ENCODE measurements at places on chromosomes 5 and 9.
A peak's percentile ranks its signal among the peaks of the same experiment; 100 is the strongest.

GRCh38 chr9:38363589-38363925 lies 28.9 kb upstream of the ALDH1B1 start:
- no peak for DNase-seq

DNA sequence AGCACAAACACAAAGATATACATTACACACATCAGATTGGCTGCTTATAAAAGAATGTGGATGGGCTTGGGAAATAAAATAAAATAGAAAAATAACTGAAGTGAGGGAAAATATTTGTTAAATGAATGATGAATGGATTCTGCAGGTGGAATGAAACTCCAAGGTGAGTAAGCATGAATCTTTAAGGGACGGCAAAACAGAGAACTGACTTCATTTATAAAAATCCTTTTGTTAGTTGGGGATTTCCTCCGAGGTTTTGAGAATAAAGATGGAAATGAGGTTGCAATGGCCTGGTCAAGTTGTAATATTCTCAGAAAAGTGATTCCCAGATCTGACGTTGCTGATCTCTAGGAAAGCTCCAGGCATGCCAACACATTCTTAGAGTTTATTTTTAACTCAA lies 20.9 kb upstream of the SEMA6A start:
- DNase-seq, result no peak

- DNase-seq, result no peak
Observed at GRCh38 chr9:113173341-113173740, 22.5 kb downstream of the SLC31A2 start.

DNA sequence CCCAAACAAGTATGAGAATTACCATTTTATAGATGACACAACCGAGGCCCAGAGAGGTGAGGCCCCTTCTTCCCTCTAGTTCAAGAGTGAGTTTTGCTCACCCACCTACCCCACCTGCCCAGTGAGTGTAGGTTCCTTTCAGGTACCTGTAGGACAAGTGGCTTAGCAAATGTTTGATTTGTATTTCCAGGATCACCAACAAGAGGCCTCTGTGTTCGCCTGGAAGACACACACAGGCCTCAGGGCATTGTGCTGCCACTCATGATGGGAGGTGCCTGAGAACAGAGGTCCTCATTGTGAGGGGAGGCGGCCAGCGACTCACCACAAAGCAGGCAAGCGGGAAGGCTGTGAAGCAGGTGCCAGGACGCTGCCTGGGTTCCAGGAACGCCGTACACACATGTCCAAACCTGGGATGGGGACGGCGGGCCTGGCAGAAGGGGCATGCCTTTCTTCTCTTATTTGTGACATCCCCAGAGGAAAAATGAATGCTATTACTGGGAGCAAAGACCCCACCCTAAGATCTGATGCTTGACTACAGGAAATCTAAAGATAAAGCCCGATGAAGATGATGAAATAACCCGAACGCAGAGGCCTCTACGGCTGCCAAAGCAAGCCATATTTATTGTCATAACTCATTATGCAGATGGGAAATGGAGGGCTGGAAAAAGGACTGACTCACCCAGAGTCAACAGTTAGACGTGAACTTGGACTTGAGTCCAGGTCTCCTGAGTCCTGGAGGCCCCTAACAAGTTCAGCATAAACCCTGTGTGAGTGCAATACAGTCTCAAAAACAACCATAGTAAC lies 60.2 kb upstream of the SLC25A51 start:
- DNase-seq, result peak; percentile 87

- no peak for DNase-seq
Observed at GRCh38 chr9:137666955-137667670, 48.3 kb downstream of the EHMT1 start.

DNA sequence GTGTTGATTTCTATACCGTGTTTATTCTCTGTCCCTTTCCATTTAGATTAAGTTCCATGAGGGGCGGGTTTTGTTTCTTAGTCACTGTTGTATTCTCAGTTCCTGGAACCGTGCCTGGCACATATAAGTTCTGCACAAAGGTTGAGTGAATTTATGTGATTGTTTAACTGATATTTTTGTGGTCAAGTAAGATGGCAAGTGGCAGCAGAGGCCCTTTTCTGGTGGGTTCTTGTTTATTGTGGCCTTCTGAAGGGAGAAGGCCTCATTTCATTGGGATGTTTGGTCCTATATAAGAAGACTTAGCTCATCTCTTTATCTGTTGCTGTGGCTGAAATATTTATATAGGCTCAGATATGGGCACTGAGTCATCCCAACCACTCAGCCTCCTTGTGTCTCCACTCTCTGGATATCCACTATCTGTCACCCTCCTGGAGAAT lies 262.5 kb downstream of the PSAT1 start:
- peak; percentile 17 for DNase-seq

DNA sequence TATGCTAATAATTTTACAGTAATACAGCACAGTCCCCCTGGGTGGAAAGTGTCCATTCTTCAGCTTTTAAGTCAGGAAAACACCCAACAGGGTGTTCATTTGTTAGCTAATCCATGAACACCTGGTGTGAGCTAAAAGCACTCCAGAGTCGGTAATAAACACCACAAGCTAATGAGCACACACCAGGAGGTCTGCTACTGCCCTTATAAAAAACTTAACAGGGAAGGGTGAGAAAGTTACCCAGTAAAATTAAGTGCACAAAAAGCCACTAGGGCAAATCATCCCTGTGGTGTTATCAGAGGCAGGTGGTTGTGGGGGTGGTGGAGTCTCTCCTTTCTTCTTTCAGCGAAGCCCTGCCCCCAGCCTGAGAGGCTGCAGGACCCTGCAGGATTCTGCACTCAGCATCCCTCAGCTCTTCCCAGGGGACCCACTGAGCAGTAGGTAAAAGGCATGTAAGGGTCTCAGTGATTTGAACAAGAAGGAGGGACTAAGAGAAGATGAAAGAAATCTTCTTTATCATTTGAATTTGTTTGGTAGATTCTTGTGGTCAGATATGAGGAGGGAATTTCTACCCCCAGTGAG lies 14.4 kb downstream of the GDNF start:
- no peak for DNase-seq

- peak; percentile 96 for DNase-seq
Observed at GRCh38 chr5:124649491-124650146, 96.8 kb downstream of the ZNF608 start.

DNA sequence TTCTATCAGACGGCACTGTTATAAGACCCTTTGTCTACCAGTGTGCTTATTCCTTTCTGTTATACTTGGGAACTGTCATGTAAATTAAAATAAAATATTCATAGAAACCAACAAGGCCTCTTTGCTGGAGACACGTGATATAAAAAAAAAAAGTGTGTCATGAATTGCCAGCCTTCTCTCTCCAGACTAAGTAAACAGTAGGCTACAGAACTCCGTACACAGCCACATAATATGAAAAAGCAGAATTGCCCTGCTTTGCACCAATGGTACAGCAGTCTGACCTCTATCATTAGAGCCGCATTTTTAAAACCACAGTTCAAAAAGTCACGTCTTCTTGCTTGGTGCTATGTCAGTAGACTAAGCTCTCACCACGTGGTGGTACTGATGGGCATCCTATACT lies 231.3 kb downstream of the SEMA5A start:
- DNase-seq, result no peak

DNA sequence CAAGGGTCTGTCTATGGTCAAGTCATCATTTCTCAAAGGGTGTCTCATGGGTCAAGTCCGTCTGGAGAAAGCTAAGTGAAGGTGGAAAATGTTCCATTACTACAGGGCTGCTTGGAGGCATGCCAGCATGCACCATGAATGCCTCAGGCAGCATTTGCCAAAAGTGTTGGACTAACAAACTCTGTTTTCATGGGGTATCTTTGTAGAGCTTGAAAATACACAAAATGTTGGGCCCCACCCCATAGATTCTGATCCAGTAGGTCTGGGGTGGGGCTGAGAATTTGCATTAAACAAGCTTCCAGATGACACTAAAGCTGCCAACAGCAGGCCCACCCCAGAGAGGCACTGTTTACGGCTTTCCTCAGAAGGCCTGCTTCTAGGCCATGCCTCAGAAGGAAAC lies 75.0 kb upstream of the FRRS1L start:
- DNase-seq, result no peak

DNA sequence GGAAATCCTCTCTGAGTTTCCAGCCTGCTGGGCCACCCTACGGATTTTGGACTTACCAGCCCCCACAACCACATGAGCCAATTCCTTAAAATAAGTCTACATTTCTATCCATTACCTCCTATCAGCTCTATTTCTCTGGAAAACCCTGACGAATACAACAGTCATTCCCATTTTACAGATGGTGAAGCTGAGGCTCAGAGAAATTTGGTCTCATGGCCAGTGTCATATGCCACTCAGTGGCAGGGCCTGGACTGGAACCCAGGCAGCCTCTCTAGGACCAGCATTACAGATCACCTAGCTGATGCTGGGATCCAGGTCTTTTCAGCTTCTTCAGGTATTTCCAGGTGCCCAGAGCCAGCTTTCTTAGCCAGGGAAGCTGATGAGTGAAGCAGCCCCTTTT lies 45.0 kb upstream of the SH3PXD2B start:
- no peak for DNase-seq

DNA sequence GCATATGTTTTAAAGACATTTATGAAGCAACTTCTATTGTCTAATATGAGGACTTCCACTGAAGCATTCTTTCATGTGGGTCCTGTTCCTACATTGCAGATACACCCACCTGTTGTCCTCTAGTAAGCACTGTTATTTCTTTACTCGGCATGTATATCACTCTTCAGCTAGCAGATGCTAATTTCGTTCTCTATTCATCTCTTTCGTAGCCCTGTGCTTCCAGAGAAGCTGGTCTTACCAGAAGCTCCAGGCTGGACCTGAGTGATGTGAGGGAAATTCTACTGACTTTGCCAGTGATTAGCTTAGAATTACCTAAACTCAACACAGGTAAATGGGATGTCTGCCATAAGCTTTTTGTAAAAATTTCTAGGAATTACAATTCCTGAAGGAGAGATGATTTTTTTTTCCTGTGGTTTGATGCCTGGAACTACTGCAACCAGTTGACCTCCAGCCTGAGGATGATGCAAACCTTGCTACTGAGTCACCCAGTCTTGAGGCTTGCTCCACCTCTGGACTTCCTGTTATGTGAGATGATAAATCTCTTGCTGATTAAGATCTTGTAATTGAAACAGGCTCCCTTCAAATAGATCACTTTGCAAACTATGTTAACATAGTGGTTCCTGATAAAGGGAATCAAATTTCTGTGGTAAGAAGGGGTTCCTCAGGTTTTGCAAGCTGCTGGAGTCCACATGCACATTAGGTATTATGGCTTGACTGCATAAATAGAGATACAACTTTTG lies 52.2 kb upstream of the SPINK5 start:
- peak; percentile 90 for DNase-seq

DNA sequence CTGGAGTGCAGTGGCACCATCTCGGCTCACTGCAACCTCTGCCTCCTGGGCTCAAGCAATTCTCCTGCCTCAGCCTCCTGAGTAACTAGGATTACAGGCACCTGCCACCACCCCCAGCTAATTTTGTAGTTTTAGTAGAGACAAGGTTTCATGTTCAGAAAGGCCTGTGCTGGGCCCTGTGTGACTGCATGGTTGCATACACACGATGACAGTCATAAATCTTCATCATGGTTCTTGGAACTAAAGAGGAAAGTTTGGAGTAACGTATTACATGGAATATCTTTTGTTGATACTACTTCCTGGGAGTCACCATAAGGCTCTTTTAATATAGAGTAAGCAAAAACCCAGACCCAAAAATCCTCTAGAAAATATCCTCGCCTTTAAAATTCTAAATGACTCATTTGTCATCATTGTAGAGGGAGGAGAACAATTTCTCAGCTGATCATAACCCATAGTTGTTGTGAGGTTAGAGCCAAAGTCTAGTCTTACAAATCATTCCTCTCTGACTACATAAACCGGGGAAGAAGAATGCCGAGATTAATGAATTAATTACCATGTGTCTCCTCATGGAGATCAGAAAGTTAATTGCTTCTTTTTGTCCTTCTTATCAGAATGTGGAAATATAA lies 47.0 kb downstream of the KLF9 start:
- DNase-seq, result no peak

DNA sequence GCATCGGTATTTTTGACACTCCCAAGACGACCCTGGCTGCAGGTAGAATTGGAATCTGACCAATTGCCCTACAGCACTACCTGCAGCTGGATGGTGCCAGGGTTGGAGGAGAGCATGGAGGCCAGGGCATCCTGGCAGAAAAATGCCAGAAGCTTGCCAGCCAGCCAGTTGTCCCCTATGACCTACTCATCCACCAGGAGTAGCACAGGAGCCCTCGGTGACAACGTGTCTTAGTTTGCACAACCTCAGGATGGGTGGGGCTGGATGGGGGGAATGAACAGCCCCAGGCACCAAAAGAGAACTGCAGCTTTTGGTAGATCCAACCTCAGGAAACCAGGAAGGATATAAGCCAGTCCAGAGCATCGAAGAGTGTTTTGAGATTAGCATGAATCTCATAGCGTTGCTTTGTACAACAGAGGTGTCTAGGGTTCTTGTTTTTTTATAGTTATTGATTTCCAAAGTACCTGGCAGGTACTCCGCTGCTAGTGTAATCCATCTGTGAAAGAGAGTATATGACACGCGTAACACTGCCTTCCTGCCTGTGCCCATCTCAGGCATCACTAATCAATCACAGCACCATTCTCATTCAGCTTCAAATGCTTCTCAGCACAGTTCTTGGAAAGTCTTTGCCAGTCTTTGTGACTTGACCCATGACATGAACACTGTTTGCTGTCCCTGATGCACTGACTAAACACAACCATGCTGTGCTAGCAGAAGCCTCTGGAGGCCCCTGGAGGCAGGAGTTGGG lies 36.7 kb upstream of the ASS1 start:
- DNase-seq, result no peak

GRCh38 chr9:16371306-16371705 lies 499.2 kb downstream of the BNC2 start:
- DNase-seq, result no peak

- no peak for DNase-seq
Observed at GRCh38 chr5:124365361-124365801, 381.1 kb downstream of the ZNF608 start.

DNA sequence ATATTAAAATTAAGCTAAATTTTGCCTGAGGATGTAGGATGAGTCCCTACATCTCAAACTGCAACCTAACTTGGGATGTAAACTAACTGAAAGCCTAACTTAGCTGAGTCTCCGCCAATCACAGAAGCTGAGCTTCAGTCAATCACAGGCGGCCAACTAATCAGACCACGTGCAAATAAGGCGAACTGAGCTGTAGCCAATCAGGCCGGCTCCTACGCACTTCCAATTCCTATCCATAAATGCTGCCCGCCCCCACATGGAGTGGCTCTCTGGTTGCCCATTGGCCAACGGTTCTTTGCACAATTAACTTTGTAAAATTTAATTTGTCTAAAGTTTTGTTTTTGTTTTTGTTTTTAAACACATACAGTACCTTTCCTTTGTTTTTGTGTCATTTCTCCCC lies 13.9 kb upstream of the GPX8 start:
- peak; percentile 51 for DNase-seq

DNA sequence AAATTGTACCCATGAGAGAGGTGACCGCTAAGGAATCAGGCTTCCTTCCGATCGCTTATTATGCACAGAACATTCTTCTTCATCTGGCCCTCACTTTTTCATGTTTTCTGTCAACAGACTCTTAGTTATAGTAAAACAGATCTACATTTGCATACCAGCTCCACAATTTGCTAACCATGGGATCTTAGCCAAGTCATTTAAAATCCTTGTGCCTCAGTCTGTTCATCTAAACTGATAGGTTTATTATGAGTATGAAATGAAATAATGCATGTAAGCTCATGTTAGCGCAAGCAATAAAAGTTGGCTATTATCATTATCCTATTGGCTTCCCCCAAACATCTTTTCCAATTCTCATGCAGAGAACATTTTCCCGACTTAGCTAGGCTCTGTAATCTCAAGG lies 42.3 kb downstream of the FGF1 start:
- no peak for DNase-seq

Measured in RPMI7951 (cell line).